ENCODE measurements at places on chromosomes 13 and 19.

DNA sequence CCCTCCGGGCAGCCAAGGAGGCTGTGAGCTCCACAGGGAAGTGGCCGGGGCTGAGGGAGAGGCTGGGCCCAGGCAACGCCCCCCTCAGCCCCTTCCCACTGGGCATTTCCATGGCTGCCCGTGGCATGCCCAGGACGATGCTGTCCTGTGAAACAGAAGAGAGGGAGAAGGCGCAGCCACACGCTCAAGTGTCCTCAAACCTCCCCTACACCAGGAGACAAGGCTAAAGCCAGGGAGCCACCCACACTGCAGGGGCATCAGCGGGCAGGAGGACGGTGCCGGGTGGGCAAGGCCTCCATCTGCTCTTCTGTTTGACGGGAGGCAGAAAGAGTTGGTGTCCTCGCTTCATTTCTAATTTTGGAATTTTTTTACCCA is 14.2 kb upstream of the PROZ start:
- no peak for DNase-seq

GRCh38 chr19:2039959-2040646 is 10.9 kb downstream of the MKNK2 start:
- no peak for DNase-seq

GRCh38 chr13:113103646-113104045 is 1.9 kb upstream of the F7 start:
- no peak for DNase-seq

DNA sequence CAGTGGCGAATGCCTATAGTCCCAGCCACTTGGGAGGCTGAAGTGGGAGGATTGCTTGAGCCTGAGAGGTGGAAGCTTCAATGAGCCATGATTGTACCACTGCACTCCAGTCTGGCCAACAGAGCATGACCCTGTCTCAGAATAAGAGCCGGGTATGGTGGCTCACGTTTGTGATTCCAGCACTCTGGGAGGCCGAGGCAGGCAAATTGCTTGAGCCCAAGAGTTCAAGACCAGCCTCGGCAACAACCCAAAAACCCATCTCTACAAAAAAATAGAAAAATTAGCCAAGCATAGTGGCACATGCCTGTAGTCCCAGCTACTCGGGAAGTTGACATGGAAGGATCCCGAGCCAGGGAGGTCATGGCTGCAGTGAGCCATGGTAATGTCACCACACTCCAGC is 5.3 kb upstream of the NECTIN2 start:
- no peak for DNase-seq
